NCI-H1417 (cell line): ENCODE measurements at places on chromosomes 3 and 15.
A peak's percentile ranks its signal among the peaks of the same experiment; 100 is the strongest.

DNA sequence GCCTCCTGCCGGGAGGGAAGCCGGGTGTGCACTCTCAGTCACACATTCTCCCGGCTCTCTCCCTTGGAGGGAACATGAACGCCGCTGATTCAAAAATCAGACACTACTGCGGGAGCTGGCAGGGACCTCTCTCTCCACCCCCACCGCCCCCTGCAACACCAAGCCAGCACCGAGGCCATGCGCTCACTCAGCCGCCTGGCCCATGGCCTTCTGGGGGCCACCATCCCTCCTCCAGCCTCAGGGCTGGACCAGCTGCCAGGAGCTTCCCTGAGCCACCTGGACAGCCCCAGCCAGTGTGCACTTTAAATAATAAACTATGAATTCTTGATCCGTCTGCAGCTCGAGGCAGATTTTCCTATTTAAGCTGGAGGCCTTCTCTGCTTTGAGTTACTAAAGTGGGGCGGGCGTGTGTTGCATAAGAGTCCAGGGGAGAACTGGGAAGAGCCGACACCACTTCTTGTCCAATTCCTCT is 30.6 kb downstream of the ADAMTS17 start:
- no peak for DNase-seq

- DNase-seq = no peak
Observed at GRCh38 chr3:44887101-44887500, 12.7 kb downstream of the TGM4 start.

DNA sequence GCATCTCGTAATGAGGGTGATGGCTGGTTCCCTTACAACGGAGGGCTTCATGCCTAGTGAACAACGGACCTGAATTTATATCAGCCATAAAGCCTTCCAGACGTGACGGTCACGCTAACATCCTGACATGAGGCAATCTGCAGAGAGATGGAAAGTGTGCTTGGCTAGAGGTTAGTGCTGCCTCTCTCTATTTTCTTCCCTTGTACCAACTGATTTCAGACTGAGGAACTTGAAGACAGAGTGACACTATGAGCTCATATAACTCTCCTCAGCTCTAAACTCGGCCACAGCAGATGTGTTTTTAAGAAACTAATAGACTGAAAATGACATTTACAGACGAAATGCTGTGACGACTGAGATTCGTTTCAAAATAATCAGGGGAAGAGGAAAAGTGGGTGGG is 122.4 kb downstream of the XXYLT1 start:
- DNase-seq = no peak

DNA sequence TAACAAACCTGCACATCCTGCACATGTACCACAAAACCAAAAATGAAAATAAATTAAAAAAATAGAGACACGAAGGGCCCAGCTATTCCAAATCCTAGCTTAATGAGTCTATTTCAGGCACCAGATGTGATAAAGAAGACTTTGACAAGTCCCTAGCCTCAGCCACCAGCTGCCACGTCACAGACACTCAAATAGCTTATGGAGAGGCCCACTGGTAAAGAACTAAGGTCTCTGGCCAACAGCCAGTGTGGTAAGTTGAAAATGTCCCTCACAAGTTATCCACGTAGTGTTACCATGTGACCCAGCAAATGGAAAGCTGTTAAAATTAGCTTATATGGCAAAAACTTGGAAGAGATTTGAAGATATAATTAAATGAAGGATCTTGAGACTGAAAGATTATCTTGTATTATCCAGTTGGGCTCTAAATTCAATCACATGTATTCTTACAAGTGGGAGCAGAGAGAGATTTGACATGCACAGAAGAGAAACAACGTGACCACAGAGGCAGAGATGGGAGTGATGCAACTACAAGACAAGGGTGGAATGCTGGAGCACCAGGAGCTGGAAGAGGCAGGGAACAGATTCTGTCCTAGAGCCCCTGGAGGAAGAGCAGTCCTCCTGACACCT is 10.9 kb downstream of the ACSBG1 start:
- DNase-seq = no peak

DNA sequence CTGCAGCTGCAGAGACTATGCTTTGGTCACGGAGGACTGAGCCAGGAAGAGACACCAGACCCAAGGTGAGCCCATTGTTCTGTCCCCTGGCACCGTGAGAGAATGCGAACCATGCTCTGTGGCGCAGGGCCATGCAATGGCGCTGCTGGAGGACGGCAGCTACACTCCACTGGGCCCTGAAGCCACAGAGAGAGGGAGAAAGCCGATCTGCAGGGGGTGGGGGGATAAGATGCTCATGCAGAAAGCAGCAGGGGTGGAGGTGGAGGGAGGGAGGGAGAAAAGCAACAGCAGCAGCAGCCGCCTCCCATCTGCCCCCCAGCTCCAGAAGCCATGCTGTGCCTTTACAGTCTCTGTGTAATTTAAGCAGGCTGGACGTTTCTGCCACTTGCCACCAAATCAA is 5.3 kb downstream of the BDH1 start:
- peak; percentile 22 for DNase-seq

DNA sequence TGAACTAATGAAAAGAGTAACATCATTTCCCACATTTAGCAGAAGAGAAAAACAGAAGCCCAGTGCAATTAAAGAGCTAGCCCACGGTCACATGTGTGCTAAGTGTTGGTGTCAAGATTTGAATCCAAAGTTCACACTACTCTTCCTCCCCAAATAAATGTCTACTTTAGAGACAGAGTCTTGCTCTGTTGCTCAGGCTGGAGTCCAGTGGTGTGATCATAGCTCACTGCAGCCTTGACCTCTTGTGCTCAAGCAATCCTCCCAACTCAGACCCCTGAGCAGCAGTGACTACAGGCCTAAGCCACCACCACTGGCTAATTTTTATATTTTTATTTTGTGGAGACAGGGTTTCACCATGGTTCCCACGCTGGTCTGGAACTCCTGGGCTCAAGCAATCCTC is 4.8 kb downstream of the OSBPL10 start:
- DNase-seq = no peak

DNA sequence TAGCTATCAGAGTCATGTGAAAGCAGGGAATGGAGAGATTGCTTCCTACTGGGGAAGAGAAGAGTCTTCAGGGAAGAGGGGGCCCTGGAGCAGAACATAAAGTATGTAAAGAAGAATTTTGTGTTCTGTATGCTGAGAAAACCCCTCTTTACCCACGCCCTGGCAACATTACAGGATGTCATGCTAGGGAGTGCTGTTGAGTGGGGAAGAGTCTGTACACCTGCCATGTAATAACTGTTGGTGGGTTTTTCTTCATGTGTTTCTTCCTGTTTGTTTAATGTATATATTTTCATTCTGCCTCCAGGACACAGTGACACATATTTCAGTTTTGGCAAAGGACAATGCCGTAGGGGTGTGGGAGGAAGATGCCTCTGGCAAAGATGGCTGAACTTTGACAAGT is 122.8 kb upstream of the LPP start:
- no peak for DNase-seq

GRCh38 chr3:24522146-24522579 is 27.5 kb upstream of the THRB start:
- no peak for DNase-seq

DNA sequence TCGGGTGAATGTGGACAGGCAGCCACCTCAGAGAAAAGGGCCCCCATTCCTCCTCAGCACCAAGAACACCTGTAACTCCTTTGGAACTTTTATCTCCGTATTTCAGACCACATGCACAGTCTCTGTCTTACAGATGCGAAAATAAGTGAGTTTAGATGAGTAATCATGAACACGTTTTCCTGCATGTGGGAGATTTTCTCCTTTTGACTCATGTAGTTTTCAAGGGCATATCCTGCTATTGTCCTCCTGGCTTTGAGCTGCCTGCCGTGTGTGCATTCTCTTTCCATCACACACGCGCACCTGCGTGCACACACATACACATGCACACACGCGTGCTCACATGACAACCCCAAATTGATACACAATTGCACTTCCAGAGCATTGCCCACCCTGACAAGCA is 239.2 kb downstream of the GABRG3 start:
- DNase-seq = no peak

- no peak for DNase-seq
Observed at GRCh38 chr15:90047956-90048575, 46.9 kb downstream of the ZNF710 start.

- no peak for DNase-seq
Observed at GRCh38 chr15:77598644-77599043, 34.1 kb downstream of the LINGO1 start.

DNA sequence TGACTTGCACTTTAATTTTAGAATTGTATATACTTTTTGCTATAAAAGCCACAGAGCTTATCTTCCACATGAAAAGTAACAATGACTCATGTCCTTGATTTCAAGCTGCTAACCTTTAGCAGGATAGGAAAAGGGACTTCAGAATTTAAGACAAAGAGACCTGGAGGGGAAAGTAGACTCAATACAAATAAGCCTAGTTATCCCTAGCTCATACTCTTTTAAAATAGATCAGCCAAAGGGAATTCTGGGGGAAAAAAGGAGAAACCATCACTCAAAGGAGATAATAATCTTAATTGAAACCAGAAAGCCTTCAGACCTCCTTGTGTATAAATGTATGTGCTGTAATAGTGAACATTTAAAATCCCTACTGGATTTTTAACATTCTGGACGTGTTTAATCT is 930.3 kb downstream of the NTRK3 start:
- no peak for DNase-seq

- DNase-seq = no peak
Observed at GRCh38 chr15:64586984-64587383, 126.6 kb downstream of the ZNF609 start.

GRCh38 chr15:80467311-80467714 is 63.1 kb downstream of the ARNT2 start:
- DNase-seq = no peak

DNA sequence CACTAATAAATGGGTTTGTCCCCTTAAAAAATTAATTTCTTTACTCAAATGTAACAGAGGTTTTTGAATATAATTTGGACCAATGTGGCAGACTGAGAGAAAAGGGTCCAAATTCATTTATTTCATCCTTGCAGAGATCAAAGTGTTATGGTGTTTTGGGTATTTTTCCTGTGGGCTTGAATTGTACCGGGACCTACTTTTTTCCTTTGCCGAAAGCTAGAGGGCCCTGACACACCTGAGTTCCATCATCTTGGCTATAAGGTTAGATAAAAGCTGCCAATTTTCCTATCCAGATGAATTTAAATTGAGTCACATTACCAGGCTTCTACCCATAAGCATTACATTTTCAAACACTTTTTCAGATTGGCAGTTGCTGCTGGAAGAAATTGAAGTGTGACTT is 908 bp downstream of the CCNB2 start:
- DNase-seq = peak; percentile 40

DNA sequence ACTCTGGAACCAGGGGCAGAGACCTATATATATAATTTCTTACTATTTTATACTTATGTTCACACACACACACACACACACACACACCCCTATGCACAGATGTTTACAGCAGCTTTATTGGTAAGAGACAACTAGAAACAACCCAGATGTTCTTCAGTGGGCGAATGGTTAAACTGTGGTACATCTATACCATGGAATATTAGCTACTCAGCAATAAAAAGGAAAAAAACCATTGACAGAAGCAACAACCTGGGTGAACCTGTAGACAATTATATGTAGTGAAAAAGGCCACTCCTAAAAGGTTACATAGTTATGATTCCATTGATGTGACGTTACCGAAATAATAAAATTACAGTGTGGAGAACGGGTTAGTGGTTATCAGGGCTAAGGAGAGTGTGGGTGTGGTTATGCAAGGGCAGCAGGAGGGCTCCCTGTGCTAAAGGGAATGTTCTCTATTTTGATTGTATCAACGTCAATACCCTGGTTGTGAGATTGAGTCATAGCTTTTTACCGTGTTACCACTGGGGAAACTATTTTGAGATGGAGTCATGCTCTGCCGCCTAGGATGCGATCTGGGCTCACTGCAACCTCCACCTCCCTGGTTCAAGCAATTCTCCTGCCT is 85.5 kb downstream of the FLNB start:
- DNase-seq = no peak

DNA sequence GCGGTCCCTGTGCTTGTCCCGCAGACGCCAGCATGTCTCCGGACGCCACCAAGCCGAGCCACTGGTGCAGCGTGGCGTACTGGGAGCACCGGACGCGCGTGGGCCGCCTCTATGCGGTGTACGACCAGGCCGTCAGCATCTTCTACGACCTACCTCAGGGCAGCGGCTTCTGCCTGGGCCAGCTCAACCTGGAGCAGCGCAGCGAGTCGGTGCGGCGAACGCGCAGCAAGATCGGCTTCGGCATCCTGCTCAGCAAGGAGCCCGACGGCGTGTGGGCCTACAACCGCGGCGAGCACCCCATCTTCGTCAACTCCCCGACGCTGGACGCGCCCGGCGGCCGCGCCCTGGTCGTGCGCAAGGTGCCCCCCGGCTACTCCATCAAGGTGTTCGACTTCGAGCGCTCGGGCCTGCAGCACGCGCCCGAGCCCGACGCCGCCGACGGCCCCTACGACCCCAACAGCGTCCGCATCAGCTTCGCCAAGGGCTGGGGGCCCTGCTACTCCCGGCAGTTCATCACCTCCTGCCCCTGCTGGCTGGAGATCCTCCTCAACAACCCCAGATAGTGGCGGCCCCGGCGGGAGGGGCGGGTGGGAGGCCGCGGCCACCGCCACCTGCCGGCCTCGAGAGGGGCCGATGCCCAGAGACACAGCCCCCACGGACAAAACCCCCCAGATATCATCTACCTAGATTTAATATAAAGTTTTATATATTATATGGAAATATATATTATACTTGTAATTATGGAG is 79.1 kb downstream of the SMAD6 start:
- DNase-seq = no peak

GRCh38 chr15:97652700-97653167 is 307.8 kb upstream of the ARRDC4 start:
- DNase-seq = peak; percentile 84

DNA sequence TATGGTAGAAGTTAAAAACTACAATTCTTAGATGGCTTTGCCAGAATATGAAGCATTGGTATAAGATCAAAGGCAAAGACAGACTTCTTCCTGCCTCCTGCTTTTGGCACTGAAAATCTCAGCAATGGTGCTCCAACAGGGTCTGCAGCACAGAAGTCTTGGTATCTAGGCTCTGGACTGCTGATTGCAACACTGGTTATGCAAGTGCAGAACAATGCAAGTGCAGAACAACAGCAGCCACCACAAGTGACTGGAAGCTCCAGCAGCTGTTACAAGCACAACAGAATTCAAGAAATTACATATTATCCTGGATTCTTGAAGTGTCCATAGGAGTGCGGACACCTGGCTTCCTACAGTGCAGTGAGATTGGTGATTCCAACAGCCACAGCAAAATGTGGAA is 33.7 kb downstream of the ZBTB20 start:
- DNase-seq = no peak

GRCh38 chr3:34008191-34008590 is 209.8 kb downstream of the PDCD6IP start:
- DNase-seq = no peak

- DNase-seq = no peak
Observed at GRCh38 chr3:62798000-62798399, 77.2 kb downstream of the CADPS start.

DNA sequence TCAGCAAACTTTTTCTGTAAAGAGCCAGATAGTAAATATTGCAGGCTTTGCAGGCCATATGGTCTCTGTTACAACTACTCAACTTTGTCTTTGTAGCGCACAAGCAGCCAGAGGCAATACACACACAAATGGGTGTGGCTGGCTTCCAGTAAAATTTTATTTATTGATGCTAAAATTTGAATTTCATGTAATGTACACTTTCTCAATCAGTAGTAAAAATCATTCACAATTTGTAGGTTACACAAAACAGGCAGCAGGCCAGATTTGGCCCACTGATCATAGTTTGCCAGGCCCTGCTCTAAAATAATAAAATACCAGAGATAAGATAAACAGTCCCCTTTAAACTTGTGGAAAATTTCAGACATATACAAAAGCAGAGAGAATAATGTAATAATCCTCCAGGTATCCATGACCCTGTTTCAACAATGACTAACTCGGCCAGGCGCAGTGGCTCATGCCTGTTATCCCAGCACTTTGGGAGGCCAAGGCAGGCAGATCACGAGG is 330.3 kb downstream of the SHQ1 start:
- DNase-seq = no peak
